Stimulated activated CD8-positive, alpha-beta memory T cell treated with anti-CD3 and anti-CD28 coated beads, Interleukin-15, amount 100 ng/mL, for 4 hours (primary cell): ENCODE measurements at places on chromosomes 6 and 20.

DNA sequence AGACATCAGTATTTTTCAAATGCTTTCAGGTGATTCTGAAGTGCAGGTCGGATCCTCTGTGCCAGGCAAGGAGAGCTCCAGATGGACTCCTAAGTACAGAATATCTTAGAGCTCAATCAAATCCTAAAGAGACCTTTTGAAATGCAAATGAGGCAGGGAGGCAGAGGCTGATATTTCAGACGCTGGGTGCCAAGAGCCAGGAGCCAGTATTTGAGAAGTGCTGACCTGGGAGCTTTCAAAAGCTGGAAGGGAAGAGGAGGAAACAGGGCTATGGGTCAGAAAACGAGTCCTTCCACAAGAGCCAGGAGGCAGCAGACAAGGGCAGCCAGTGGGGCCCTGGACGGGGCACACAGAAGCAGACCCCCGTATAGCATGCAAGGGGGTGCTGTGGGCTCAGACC is 46.1 kb upstream of the DSN1 start:
- no peak for DNase-seq

DNA sequence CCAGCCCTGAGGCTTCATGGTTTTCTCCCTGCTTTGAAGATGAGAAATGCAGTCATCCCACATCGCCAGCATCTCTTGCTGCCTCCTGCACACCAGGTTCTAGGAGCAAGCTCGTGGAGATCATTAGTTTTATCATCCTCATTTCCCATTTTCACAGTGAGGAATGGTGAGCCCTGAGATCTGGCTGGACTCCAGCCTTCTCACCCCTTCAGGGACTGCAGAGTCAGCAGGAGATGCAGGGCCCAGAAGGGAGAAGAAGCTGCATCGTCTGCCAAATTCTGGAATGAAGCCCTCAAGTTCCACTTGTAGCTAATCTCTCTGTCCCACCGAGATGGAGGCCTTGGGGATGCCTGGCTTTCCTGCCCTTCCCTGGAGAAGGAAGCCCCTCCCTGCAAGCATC is 216.8 kb downstream of the TAF4 start:
- DNase-seq, result no peak

- DNase-seq, result no peak
Measured at GRCh38 chr6:74834967-74835366, 370.9 kb downstream of the COL12A1 start.

- DNase-seq, result no peak
Measured at GRCh38 chr6:33078919-33079521, 3.2 kb downstream of the HLA-DPB1 start.

GRCh38 chr20:45821947-45822346 is 5.2 kb downstream of the TNNC2 start:
- DNase-seq, result no peak

DNA sequence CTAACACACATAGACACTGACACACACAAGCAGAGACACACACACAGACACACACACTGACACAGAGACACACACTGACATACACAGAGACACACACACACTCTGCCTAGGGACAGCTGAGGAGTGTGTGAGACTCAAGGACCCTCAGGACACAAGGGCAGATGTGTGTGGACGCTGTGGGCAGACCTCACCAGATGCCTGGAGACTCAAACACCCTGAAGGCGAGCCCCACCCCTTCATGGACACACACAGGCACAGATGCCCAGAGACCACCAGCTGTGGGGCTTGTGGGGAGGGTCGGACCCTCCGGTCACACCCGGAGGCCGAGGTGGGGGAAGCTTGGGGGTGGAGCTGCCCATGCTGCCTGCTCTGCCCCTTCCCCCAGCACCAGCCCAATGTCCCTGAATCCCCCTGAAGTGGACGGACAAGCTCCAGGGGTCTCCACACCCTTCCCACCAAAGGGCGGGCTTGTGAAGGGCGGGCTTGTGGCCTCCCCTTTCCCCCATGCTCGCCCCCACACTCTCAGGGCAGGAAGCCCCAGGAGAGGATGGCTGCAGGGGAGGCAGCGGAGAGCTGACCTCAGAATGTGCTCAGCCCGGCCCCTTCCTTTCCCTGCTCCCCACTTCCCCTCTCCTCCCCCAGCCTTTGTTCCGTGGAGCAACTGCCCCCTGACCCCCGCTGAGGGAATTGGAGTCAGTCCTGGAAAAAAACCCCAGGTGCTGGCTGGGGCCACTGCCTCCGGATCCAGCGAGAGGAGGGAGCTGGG is 13.9 kb upstream of the ABHD16B start:
- no peak for DNase-seq

GRCh38 chr20:60058879-60059278 is 100.7 kb downstream of the CDH26 start:
- no peak for DNase-seq

GRCh38 chr6:162377735-162378134 is 349.8 kb downstream of the PRKN start:
- no peak for DNase-seq

DNA sequence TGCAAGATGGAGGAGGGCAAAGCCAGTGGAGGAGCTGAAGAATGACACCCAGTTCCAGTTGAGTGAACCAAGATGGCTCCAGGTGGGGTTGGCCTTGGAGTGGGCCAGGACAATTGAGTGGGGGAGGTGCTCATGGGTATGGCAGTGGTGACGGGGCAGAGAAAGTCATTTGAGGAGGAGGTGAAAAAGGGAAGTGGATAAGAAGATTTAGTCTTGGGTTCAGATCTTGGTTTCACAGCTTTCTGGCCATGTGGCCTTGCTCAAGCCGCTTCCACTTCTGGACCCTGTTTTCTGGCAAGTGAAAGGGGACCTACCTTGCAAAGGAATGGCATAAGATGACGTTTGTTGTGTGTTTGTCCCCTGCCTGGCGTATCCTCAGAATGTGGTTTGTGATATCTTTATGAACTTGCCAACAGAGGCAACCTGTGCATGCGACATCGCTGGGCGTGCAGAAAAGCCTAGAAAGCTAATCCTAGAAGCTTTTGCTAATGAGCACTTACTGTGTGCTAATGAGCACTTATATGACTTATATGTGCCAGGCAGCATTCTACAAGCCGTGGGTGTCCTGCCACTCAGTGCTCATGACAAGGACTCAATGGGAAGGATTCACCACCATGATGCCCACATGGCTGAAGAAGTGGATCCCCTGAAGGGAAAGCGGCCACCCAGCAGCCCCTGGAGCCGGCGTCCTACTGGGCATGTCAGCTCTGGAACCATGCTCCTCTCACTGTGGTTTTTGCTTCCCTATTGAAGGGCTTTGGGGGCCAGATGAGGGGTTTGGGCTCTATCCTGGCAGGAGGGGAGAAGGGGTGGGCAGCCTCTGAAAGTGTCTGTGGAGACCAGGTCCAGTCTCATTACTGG is 23.6 kb upstream of the STX16 start:
- DNase-seq, result no peak

GRCh38 chr20:53918020-53918311 is 152.4 kb downstream of the BCAS1 start:
- no peak for DNase-seq

GRCh38 chr6:169983651-169984050 is 232.2 kb downstream of the ERMARD start:
- no peak for DNase-seq

- DNase-seq, result peak; percentile 5
Measured at GRCh38 chr6:37314487-37315156, 39.2 kb upstream of the RNF8 start.

DNA sequence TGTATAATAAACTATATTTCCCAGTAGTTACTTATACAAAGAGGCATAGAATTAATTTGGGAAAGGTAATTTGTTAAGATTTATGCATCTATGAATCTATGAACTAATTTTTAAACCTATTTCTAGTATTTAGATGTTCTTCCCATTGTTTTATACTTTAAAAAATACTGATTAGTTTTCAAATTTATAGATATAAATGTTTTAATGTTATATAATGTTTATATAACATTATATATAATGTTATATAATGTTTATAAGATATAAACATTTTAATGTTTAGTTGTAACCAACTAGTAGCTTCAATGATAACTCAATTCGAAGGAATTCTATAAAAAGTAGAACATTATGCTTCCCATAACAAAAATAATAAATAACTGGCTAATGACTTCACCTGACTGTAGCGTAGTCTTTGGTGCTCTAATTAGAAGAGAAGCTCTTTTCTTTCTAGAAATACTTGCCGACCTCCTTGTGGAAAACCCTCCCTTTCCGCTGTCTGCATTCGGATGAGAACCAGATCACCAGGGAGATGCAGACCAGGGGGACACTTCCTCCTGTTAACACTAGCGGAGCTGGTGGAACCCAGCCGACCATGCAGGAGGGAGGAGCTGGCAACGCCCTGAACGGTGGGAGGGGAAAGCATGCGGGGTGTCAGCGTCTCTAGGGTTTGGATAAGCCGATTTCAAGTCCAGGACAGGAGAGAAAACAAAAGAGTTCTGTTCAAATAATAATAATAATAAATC is 158.4 kb downstream of the OR2B2 start:
- DNase-seq, result no peak

DNA sequence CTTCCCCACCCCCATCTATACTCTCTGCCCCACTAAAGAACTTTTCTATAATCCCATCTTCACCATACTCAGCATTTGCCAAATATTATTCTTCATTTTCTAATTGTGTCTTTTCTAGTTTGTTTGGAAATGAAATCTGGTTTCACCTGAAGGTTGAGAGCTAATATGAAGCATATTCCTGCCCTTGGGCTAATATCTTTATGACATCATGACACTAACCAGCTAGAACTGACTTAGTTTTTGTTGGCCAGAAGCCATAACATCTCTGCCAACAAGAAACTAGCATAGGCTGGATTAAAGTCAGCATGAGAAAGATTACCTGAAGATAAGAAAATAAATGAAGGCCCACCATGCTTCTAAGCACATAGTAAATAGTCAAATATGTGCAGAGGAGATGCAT is 16.7 kb downstream of the UNC5CL start:
- DNase-seq, result no peak

GRCh38 chr6:37679539-37680476 is 17.9 kb downstream of the MDGA1 start:
- no peak for DNase-seq

DNA sequence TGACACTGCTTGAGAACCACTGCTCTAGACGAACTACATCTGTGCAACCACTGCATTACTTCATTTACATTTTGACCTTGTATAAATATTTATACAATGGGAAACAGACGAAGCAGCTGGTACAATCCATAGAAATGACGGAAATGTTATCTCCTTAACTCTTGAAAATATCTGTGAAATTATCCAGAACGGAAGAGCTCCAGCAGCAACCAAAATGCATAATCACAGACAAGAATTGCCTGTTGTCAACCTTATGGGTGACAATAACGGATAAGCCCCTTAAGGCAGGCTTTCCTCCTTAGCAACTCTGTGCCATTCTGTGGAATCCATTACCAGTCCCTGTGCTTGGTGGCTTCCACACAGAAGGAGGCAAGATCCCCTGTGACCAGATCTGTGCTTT is 115.4 kb downstream of the DTNBP1 start:
- DNase-seq, result no peak

DNA sequence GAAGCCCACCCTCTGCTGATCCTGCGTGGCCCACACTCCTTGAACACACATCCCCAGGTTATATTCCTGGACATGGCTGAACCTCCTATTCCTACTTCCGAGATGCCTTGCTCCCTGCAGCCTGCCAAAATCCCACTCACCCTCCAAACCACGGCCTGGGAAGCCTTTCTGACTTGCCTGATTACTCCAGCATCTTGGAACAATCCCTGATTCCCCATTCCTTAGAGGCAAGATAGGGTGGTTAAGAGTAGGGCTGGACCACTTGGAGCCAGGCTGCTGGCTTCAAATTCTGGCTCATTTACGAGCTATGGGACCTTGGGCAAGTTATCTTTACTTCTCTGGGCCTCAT is 45.9 kb upstream of the CDH22 start:
- DNase-seq, result no peak

- peak; percentile 97 for DNase-seq
Measured at GRCh38 chr6:36027501-36028087, at the start of gene MAPK14. TSS of gene MAPK14 (plus strand) at chr6:36027808. CDS start at chr6:36028158, 350 bp downstream.

GRCh38 chr6:168448243-168448855 is 7.4 kb downstream of the SMOC2 start:
- no peak for DNase-seq

DNA sequence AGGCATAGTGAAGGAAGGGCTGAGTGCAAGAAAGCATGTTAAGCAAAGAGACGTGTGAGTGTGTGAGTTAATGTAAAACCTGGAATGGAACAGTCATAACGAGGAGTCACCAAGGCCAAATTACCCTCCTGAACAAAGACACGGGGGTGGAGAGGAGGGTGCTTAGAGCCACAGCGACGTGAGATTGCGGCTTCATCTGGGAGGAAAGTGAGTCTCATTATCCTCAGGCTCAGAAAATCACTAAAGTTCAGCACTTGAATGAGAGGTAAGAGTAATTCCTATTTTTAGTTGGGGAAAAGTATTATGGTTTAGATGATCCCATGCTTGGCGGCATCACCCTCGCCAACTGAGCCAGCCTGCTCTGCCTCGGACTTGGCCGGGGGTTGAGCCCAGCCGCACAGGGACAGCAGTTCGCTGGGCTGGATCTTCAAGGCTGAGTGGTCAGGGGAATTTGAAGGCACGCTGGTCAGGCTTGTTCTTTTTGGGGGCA is 136.6 kb downstream of the DTNBP1 start:
- DNase-seq, result no peak

DNA sequence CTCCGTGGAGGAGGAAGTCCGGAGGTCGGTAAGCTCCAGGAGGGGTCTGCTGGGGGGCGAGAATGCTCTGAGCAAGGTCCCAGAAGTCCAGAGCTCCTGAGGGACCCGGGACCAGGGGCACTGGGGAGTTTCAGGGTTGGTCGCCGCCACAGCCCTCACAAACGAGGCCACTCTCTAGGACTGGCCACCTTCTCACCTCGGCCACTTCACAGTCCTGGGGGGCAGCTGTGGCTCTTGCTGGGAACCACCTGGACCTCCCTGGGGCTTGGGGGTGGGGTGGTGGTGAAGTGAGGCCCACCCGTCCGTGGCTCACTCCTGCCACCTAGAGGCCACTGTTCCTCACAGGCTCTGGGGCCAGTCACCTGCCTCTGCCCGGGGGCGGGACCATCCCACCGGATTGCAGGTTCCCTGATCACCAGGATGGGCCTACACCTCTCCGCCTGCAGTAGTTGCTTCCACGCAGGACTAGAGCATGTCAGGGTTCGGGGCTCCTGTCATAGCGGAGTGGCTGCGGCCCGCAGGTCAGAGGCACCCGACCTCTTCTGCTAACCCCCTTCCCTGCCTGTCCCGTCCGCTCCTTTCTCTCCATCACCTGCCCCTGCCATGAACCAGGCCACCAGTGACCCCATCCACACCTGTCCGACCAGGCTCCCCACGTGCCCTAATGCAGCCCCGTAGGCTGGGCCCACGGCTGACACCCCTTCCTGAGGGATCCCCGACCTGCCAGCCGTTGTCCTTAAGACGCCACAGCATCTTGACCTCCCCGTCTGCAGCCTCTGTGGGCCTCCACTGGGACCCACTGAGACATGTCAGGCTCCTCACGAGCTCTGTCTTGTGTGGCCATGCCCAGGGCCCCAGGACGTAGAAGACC is 5.1 kb upstream of the TCEA2 start:
- peak; percentile 67 for DNase-seq
